Fibroblast of lung (primary cell): ENCODE measurements at places on chromosomes 7 and 10.

DNA sequence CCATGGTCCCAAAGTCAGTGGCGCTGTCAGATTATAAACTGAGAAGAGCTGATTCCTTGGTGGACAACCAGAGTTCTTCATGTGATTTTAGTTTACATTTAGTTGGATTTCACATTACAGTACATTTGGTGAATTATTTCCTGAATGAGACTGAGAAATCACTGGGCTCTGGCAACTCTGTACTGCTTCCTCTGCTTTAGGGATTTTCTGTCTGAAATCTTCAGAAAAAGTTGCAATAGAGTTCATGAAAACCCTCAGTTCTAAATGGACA, 242.6 kb downstream of the BICC1 start:
- no peak for DNase-seq

DNA sequence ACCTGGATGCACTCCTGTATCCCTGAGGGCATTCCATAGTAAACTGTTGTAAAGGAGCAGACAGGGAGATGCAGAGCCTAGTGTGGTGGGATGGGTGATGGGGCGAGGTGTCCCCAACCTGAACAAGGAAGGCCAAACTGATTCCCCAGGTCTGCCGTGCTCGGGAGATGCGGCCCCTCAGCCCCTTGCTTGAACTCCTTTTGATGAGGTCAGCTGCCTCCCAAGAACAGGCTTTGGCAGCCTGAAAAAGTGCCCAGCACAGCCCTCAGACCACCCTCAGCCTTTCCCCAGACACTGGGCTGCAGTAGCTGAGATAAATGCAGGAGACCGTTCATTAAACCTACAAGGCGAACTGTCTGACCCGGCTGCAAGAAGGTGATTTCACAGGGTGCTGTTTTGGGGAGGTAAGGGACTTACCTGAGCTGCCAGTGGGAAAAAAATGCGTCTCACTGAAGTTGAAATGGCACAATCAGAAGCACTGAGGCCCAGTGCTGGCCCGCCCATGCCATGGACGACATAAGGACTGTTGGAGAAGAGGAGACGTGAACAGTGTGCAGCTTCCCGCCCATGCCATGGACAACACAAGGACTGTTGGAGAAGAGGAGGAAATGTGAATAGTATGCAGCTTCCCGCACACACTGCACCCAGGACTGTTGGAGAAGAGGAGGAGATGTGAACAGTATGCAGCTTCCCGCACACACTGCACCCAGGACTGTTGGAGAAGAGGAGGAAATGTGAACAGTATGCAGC, 148.4 kb upstream of the FAM20C start:
- no peak for DNase-seq

DNA sequence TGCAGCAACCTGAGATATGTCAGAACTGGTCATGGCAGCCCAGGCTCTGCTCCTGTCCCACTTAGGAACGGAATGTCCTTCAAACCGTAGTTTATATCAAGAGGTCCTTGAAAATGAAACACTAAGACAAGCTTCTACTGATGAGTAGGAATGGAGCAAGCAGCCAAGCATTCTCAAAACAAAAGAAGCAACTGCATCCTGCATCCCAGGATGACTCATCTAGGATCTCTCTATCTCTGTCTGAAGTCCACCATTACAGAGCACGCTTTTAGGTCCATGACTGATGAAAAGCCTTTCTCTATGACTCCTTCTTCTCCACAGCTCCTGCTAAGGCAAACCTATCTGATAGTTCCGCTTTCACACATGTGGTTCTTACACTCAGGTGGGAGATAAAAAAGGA, 16.3 kb downstream of the MBL2 start:
- DNase-seq = no peak

DNA sequence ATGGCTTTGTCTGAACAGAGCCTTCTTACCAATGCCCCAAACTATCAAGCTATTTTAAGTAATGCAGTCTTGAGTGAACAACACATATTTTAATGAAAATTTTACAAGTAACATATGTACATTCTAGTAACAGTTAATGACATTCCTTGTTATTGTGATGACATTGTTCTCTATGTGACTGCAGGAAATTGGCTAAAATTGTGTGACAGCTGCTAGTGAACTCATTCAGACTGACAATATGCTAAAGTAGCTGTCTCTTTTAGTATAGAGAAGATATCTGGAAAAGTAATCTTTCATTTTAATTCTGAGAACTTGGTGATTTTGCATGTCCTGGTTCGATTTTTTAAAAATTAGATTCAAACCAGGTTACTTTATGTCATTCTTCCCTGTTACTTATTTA, 259.8 kb upstream of the MAGI2 start:
- DNase-seq = no peak

GRCh38 chr7:131285556-131285955, 42.1 kb upstream of the MKLN1 start:
- DNase-seq = peak; percentile 29

DNA sequence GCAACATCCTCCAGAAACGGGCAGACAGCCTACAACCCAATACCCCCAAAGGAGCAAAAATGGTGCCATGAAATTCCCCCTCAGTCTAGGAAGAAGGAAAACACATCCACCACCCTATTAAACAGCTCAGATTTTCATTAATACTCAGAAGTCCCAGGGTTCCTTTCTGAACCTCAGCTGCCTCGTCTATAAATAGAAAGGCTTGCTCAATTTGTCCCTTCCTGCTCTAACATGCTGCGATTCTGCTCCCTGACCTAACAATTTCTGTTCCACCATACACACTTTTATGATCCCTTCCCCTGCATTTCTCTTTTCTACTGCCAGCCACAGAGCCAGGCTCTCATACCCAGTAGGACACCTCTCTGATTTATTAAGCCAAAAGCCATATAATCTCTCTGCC, 68.1 kb downstream of the MTERF1 start:
- no peak for DNase-seq

GRCh38 chr7:89607792-89608191, 546.5 kb upstream of the STEAP1 start:
- DNase-seq = no peak

GRCh38 chr7:11760372-11760771, 71.6 kb downstream of the THSD7A start:
- DNase-seq = peak; percentile 28
